ENCODE measurements at places on chromosomes 3 and 15.

DNA sequence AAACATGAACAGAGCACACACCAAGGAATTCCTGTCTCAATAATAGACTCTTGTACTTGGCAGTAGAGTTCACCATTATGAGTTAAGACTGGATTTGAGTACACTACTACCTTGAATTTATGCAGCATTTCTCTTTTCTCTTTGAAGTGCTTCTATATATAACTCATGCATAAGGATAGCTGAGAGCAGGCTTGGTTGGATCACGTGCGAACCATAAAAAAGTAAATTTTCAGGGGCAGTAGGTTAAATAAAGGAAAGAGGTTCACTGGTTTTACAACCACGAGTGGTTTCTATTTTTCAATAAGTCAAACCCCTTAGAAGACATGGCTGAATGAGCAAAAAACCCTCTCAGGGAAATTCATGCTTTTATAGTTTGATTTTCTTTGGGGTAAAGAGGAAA is 28.6 kb upstream of the PDZRN3 start:
- DNase-seq: no peak

DNA sequence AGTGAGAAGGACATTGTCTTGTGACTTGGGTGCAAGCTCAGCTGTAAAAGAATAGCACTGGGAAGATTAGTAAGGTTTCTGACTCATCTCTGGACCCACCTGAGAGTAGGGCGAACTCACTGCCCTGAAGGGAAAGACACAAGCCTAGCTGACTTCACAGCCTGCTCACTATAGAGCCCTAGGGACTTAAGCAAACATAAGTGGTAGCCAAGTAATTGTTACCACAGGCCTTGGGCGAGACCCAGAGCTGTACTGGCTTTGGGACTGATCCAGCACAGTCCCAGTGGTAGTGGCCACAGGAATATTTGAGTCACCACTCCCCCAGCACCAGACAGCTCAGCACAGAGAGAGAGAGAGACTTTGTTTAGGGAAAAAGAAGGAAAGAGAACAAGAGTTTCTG is 429.9 kb downstream of the TBL1XR1 start:
- DNase-seq: no peak

GRCh38 chr3:179953993-179954870 is 82.5 kb downstream of the PEX5L start:
- DNase-seq: no peak

GRCh38 chr3:83500422-83500821 is 1458.4 kb upstream of the CADM2 start:
- DNase-seq: no peak

- no peak for DNase-seq
Measured at GRCh38 chr15:68330901-68331300, 53.4 kb downstream of the FEM1B start.
